Activated T-helper 17 cell treated with anti-CD3 and anti-CD28 coated beads, Interleukin-2, amount 50 U/mL, for 72 hours (primary cell): ENCODE measurements at places on chromosomes 4 and X. TPM values are rescaled to one million over a fixed set of nuclear protein-coding genes. Genes with fewer than 3 reads are reported as not detected.

- no peak for ATAC-seq
- no peak overlapping the region for H3K4me3 ChIP-seq
- no peaks in the 10 kb centered on the region for H3K4me1 ChIP-seq
- H3K27me3 ChIP-seq, result peaks cover 14% of the 10 kb centered on the region
- no peak overlapping the region for H3K27ac ChIP-seq
These were observed 234.8 kb downstream of the IL15 start for GRCh38 chr4:141871086-141871770.

- no peak for ATAC-seq
- H3K36me3 ChIP-seq, result no peaks in the 10 kb centered on the region
- peaks cover 22% of the 10 kb centered on the region for H3K27me3 ChIP-seq
These were observed 16.6 kb downstream of the SOWAHB start for GRCh38 chr4:76881375-76881774.

- no peak overlapping the region for H3K4me3 ChIP-seq
- H3K36me3 ChIP-seq, result no peaks in the 10 kb centered on the region
- no peaks in the 10 kb centered on the region for H3K4me1 ChIP-seq
- H3K27me3 ChIP-seq, result peaks cover 6% of the 10 kb centered on the region
- H3K27ac ChIP-seq, result no peak overlapping the region
- no peak for ATAC-seq
These were observed 11.8 kb upstream of the ELF2 start for GRCh38 chr4:139188648-139189416.

The CENPU gene
- 66.4 TPM for total RNA-seq

The JAKMIP1 gene
- total RNA-seq, result 34.6 TPM
